ENCODE measurements at places on chromosomes 3 and 15.

DNA sequence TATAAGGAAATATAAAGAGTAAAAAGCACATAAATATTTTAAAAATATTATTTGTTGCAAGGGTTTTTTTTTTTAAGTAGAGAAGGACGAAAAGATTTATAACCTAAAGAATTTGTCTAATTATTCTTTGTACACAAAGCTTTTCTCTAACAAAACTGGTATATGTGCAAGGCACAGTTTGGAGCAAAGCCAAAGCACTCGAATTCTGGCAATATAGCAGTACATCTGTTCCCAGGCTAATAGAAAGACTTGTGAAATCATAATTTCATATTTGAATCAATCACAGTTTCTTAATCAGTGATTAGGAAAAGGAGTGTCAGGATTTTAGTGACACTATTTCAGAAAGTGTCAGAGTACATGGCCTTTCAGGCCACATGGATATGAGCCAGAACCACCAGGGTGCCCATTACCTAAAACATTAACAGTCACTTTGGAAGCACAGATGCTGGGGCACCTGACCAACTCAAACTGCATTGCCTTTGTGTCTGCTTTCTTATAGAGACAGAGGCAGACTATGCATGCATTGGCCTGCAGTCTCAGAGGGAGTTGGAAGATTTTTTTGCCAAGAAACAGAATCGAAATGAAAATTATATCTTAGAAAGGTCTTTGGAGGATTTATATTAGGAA is 651.8 kb upstream of the SGO1 start:
- no peak for DNase-seq

GRCh38 chr15:62617741-62618140 is 424.8 kb upstream of the TPM1 start:
- peak; percentile 2 for DNase-seq

GRCh38 chr15:92705764-92706163 is 50.2 kb upstream of the FAM174B start:
- DNase-seq: no peak

DNA sequence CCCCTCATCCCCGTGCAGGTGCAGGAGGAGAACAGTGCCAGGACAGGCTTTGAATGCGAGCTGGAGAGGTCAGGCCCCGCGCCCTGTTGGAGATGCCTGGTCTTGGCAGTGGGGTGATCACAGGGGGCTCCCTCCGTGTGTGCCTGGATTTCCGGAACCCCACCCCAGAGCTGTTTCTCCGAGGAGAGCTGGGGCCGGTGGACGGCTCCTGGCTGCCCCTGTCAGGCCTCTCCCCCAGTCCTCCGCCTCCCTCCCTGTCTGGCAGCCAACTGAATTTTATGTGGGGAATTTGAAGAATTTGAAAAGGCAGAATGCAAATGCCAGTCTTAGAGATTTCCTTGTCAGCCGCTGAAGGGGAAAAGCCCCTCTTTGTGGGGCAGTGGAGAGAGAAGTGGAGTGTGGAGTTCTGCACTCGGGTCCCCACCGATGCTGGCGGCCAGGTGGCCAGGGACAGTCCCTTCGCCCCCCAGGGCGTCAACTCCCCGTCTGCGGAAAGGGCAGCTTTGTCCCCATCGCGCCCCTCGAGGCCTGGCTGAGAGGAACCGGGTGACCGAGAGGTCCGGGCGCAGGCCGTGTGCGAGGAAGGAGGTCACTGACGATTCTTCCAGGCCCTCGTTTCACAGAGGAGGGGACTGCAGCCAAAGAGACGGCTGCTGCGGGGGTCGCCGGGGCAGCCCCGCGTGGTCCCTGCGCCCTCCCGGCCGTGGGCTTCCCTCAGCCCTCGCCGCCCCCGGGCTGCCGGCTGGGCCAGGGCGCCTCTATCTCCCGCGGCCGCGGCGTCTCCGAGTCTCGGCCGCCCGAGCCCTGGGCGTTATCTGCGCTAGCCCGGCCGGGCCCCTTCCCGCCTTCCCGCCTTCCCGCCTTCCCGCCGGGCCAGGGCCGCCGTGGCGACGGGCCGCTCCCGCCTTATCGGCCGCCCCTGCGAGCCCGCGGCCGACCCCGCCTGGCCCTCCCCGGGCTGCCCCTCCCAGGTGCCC is 56.0 kb upstream of the LCTL start:
- no peak for DNase-seq

- no peak for DNase-seq
Measured at GRCh38 chr3:52886049-52886730, 11.2 kb downstream of the STIMATE start.

- no peak for DNase-seq
Measured at GRCh38 chr3:78888635-78889034, 879.2 kb downstream of the ROBO1 start.

- DNase-seq: no peak
Measured at GRCh38 chr3:54668236-54668635, 259.6 kb downstream of the LRTM1 start.

DNA sequence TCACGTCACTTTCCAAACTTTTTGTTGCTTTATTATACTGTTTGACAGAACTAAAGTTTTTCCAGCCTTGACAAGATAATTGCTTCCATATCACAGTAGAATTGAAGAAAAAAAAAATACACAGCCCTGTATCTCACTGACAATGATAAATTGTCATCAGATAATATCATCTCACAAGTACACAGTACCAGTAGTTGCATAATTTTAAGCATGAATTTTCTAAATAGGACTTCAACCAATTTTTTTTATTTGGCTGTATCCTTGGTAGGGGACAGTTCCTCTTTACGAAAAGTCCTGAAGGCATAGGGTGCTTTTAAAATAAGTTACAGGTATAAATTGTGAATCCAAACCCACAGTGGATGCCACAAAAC is 230.7 kb downstream of the ATP8B4 start:
- DNase-seq: no peak

DNA sequence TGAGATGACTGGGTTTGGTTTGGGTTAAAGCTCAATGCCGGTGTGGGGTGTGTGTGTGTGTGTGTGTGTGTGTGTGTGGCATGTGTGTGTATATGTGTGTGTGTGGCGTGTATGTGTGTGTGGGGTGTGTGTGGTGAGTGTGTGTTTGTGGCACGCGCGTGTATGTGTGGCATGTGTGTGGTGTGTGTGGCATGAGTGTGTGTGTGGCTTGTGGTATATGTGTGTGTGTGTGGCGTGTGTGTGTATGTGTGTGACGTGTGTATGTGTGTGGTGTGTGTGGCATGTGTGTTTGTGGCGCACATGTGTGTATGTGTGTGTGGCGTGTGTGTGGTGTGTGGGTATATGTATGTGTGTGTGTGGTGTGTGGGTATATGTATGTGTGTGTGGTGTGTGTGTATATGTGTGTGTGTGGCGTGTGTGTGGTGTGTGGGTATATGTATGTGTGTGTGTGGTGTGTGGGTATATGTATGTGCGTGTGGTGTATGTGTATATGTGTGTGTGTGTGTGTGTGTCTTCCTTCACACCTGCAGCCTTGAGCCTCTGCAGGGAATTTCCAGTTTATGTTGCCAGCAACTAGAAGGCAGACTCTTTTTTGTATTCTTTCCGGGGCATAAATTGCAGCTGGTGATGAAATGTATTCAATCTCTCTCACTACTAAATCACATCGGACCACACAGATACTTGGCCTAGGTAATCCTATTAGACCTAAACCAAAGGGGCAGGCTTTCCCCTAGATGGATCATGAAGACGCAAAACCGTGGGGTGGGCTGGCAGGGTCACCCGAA is 34.8 kb downstream of the CHRD start:
- DNase-seq: no peak

DNA sequence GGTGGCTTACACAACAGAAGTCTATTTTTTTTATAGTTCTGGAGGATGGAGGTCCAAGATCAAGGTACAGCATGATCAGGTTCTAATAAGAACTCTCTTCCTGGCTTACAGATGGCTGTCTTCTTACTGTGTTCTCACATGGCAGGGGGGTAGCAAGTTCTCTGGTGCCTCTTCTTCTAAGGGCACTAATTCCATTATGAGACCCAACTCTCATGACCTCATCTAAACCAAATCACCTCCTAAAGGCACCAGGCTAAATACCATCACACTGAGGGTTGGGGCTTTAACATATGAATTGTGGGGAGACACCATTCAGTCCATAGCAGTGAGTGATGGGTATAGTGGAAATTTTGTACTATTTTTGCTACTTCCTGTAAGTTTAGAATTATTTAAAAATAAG is 75.2 kb upstream of the SLC4A7 start:
- DNase-seq: no peak

GRCh38 chr3:58202917-58203360 is 7.8 kb downstream of the DNASE1L3 start:
- no peak for DNase-seq

- no peak for DNase-seq
Measured at GRCh38 chr15:38598749-38599148, 34.1 kb upstream of the RASGRP1 start.

- DNase-seq: no peak
Measured at GRCh38 chr3:132553826-132554225, 43.2 kb upstream of the ACKR4 start.

DNA sequence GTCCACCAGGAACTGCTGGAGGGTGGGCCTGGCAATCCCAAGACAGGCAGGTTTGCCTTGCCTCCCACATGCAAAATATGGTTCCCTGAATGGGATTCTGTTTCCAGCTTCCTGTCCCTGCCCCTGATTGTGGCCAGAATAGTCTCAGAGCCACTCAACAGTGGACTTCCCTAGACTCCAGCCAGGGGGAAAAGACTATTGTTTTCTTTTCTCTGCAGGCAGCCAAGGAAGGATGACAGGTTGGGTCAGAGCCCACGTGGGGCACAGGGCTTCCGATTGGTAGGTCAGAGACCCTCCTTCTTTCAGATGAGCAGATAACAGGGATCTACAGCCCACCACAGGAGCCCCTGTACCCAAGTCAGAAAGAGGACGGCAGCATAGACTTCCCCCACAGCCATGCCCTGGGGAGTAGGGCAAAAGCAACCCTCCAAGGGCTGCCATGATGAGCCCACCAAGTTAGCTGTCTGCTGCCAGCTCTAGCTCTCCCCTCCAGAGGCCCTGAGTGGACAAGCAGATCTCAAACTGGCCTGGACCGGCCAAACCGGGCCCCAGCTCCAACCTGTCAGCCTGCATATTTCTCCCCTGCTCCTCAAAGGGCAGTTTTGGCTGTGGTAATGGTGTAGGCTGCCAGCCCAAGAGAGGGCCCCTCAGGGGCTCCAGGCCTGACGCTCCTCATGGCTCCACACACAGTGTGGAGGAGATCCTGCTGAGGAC is 6.4 kb downstream of the TLR9 start:
- no peak for DNase-seq

- no peak for DNase-seq
Measured at GRCh38 chr3:113212844-113213375, 1.6 kb downstream of the BOC start.

- no peak for DNase-seq
Measured at GRCh38 chr15:95162069-95162468, 930.7 kb downstream of the MCTP2 start.

GRCh38 chr3:61134532-61134931 is 116.7 kb downstream of the FHIT start:
- DNase-seq: no peak

- no peak for DNase-seq
Measured at GRCh38 chr3:197329382-197329781, 31.0 kb upstream of the DLG1 start.

DNA sequence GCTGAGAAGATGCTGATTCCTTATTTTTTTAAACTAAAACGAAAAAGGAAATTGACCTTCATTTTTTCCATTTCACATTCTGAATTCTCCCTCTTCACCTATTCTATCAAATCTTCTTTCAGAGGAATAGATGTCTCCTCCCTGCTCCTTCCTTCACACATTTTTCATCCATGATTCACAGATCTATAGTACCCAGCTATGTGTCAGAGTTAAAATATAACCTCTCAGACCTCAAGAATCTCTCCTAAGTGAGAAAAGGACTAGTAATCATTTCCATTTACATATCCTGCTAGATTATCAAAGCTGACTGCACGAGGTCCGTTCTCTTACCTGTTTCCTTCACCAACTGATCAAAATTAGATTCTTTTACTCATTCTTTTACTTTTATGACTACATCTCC is 1297.6 kb upstream of the ALCAM start:
- DNase-seq: no peak

DNA sequence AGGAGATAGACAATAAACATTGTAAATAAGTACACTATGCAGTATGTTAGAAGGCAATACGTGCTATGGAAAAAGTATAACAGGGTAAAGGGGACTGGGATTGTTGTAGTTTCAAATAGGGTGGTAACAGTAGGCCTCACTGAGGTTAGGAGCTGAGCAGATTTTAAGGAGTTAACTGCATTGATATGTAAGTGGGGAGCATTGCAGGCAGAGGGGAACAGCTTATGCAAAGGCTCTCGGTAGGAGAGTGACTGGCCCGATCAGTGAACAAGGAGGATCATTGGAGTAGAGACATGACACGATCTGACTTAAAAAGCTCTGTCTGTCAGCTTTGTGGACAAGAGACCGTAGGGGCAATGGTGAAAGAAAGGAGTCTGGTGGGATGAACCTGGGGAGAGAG is 46.8 kb downstream of the PCCB start:
- DNase-seq: no peak

Data from MV-4-11 (cell line).